ENCODE measurements at places on chromosomes 3 and 15.

DNA sequence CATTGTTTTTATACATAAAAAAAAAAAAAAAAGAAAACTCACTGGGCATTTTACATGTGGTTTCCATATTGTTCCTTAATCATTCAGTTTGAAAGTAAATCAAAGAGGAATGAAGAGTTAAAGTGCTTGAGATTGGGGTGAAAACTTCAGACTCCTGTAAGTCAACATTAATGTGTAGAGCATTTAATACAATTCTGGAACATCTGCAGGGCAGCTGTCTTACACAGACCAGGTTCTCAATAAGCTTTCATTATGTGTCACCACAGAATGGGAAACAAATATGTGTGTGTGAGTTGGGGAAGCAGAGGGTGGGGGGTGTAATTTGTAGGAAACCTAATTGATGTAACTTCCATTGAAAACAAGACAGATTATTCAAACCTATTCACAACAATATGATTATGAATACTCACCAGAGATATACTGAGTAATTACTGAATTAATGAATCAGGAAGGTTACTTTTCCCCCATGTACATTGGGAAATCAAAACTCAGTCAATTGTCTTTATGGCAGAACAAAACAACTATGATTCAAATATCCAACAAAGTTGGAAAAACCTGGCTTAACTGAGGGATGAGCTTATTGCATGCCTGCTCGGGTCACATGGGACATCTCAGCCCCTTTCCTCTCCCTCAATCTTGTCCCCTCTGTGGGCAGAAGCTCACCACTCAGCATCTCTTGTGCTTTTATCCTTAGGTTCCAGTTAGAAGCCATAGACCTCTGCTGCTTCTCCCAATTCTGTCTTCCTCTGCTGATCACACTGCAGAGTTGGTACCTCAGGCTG lies 281.2 kb upstream of the THBS1 start:
- no peak for DNase-seq

GRCh38 chr3:81761904-81762580 lies 597 bp upstream of the GBE1 start:
- DNase-seq, result no peak

DNA sequence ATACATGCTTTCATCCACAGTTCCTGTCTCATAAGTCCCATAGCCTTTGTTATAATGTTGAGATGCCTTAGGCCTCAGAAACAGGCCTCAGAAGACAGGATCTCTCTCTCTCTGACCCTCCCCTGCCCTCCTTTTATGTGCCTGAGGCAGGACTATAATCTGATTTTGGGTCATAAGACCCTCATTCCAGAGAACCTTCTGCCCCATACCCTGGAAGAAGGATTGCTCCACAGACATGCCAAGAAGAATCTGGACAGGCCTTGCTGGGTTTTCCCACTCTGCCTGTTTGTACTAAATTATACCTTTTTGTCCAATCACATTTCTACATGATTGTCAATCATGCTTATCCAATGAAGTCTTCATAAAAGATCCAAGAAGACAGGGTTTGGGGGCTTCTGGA lies 57.2 kb upstream of the MME start:
- DNase-seq, result no peak

DNA sequence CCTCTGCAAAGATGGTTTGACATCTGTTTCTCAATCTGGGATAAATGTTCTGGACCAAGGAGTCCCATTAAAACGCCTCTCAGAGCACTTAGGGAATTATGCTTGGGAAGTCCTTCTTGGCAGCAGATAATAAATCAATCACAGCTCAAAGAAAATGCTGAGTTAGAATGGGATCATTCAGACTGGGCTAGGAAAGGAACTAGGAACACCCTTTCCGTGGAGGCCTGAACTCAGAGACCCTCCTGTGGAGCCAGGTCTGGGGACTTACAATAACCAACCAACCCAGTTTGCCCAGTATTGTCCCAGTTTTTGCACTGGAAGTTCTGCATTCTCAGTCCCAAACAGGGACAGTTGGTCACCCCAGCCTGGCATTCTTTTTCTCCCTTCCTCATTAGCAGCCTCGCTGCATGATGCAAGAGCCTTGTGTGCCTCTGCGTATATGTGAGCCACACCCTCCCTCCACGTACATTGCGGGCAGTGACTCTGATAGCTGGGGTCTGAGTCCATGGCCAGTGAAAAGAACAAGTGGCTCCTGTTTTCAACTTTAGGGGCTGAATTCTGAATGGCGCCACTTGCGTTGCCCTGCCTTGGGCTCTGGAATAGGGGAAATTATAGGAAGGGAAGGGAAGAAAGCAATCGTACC lies 88.7 kb downstream of the SEMA5B start:
- DNase-seq, result no peak

- no peak for DNase-seq
Measured at GRCh38 chr15:36517758-36518157, 61.7 kb upstream of the CDIN1 start.

- DNase-seq, result no peak
Measured at GRCh38 chr3:172270557-172271166, 177.6 kb downstream of the GHSR start.

- DNase-seq, result no peak
Measured at GRCh38 chr15:78244101-78244500, 9.7 kb upstream of the ACSBG1 start.

- no peak for DNase-seq
Measured at GRCh38 chr3:81339040-81339845, 422.2 kb downstream of the GBE1 start.

DNA sequence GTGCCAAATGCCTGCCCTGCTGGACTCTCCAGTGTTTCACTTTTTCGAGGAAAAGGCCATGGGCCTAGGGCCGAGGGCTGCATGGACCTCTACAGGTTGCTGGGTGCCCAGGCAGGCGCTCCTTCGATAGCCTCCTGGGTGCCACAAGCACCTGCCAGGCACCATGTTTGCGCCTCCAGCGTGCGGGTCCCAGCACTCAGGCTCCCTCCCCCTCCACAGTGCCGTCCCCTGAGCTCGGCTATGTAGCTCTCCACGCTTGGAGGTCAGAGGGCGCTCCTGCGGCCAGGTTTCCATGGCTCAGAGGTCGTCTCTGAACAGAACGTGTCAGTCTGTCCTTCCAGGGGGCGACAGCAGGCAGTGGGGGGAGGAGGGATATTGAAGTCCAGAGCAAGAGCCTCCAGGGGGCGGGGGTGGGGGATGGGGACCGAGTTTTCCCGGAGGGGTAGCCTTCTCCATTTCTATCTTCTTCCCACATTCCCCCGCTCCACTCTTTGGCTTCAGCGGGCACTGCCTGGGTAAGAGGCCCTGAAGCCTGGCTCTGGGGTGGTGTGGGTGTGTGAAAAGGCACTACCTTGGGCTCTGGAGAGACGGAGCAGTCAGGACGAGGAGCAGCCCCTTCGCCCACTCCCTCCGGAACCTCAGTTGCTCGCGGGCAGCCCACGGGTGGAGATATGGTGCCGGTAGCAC lies 3.6 kb downstream of the ONECUT1 start:
- DNase-seq, result no peak

DNA sequence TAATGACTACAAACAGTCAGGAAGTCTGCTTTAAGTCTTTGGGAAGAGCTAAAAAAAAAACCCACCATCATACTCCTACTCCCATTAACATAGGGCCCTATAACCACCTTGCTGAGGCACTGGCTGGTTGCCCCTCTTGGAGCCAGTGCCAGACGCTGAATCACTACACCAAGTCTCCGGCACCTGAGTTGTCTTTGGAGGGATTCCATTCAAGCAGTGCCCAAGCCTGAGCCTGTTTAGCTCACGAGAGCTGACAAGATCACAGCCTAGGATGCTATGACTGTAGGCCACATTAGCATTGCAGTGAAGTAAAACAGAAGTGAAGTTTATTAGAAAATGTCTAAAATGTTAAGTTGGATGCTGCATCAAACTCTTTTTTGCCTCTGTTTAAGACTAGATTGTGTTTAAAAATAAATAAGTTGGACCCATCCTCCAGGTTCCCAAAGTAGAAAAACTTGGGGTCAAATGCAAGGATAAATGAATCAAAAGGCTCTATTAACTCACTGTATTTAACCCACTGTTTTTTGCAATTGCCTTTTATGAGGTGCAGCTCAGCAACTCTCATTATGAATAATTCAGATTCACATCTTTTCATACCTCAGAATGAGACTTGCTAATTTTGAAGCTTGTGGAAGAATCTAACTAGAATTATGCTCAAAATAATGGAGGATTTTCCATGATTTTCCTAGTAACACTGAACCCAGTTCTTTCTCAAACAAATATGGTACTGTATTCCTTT lies 461.9 kb downstream of the FOXP1 start:
- DNase-seq, result no peak

GRCh38 chr15:31440754-31441311 lies 114.2 kb downstream of the KLF13 start:
- no peak for DNase-seq

GRCh38 chr3:27752926-27753325 lies 30.8 kb upstream of the EOMES start:
- DNase-seq, result no peak

- no peak for DNase-seq
Measured at GRCh38 chr3:12409684-12410596, 74.3 kb upstream of the TSEN2 start.

- DNase-seq, result no peak
Measured at GRCh38 chr3:32414522-32415202, 23.0 kb downstream of the CMTM7 start.

DNA sequence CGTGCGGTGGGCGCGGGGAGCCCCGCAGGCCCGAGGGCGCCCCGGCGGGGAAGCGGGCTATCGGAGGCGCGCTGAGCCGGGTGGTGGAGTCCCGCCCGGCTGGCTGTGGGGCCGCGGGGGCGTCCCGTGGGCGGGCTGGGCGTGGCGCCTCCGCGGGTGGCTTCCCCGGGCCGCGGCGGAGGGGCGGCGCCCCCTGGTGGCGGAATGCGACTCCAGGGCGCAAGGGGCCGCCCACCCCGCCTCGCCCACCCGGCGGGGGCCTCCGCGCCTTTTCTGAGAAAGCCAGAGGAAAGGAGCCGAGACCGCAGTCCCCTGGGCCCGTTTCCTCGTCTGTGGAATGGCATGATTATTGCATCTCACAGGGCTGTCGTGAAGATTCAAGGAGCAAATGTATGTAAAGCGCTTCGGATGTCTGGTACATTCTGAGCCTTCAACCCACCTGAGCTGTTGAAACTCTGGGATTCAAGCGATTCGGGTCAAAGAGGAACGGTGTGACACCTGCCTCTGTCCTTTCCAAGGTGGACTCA lies 31.9 kb upstream of the RAB6B start:
- DNase-seq, result peak; percentile 29

- DNase-seq, result no peak
Measured at GRCh38 chr3:63048367-63049326, 173.4 kb upstream of the CADPS start.

DNA sequence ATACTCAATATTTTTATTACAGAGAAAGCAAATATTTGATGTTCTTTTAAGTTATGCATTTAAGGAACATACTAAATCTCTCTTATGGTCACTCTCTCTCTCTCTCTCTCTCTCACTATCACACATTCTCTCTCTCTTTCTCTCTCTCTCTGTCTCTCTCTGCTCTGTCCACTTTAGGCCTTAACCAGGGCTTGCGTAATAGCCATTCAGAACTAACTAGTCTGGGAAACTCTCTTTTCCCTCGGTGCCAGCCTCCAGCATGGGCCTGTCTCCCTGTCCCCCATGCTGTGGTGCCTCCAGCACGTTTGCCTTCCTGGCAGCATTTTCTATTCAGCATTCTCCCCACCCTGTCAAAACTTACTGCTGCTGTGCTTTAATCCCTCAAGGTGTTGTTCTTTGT lies 389.7 kb downstream of the ROBO1 start:
- DNase-seq, result no peak

GRCh38 chr15:53346583-53346982 lies 412.9 kb downstream of the WDR72 start:
- no peak for DNase-seq

DNA sequence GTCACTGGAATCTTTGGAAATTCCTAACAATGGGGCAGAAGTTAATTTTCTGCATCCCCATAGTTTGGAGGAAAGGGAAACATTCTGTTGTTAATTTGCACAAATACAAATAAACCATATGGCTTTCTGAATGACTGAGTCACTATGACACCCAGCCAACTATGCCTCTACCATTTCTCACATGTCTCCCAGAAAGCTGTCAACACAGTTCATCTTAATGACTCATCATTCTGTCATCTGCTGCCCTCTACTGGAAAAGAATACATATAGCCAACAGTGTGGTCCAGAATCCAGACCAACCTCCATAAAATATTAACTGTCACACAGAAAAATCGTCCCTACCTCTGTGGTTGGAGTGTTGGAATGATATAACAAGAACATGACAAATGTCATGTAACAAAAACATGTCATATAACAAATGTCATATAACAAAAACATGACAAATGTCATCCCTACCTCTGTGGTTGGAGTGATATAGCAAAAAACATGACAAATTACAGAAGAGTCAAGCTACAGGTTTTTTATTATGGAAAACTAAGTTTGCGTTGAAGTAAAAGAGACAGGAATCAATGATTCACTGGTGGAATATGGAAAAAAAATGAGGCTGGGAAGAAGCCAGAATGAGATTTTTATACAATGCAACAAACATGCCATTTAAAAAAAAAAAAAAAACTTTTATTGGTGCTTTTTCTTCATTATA lies 47.7 kb upstream of the GYG1 start:
- peak; percentile 17 for DNase-seq

- DNase-seq, result no peak
Measured at GRCh38 chr3:189947068-189947467, 173.6 kb downstream of the P3H2 start.

DNA sequence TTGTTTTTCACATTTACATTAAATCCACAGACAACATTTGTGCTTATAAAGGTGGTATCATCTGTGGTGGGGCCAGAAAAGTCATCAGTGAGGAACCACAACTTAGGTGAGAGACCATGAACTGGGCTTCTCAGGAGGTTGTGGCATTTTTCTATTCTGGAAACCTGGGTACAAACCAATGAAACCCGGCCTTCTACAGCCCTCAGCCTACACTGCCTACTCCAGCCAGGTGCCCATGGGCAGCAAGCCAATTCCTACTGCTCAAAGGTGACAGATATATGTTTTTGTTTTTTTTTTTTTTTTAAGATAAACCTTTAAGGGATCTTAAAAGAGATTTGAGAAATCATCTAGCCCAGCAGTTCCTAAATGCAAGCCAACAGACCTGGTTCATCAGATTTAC lies 20.3 kb downstream of the SPG21 start:
- no peak for DNase-seq

- no peak for DNase-seq
Measured at GRCh38 chr3:178513546-178514380, 22.5 kb upstream of the KCNMB2 start.

DNA sequence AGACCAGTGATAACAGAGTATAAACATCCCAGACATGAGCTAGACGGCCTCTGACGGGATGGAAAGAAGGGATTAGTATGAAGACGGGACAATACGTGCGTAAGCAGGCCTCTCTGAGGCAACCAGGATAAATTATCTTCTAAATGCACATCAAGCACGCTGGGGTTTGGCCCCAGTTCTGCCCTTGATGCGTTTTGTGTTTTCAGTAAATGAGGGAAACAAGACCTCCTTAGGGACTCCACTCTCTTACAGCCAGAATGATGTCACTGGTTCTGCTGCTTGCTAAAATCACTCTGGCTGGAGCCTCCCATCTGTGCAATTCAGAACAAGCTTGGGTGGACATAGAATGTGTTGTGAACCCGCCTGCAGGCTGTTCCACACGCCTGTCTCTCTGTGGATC lies 156.0 kb upstream of the MCTP2 start:
- no peak for DNase-seq

GRCh38 chr3:66463730-66464511 lies 36.9 kb downstream of the LRIG1 start:
- no peak for DNase-seq
